ENCODE measurements at places on chromosomes 5 and 9.

DNA sequence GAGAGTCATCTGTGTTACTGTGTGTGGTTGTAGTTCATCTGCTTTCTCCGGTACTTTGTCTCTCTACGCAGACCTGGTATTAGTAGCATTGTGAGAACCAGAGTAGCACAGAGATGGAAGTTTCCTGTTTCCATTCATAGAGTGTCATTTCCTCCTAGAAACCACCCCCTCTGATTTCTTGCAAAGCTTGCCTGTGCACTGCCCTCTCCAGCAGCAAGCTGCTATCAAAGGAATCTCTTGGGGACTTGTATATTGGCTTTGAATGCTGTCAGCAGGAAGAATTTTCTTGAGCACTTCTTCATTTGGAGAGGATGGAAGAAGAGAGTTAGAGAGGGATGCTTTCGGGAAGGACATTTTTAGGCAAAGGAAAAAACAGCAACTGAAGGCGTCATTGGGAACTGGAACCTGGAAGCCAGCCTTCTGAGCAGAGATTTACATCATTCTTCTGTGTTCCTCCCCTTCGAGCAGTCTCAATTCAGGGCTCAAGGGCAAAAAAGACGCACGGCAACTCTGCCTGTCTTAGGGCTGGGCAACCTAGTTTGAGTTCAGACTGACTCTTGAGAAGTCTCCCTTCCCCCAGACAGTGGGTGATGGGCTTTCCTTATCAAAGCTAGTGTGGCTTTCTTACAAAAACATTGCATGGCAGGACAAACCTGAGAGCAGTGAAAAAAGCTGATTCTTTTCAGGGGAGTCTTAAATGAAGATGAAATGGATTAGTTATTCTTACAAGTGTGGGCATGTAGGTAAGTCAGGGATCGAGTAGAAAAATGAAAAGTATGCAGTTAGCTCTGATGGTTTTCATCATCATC lies 226.3 kb downstream of the AOPEP start:
- DNase-seq = no peak

GRCh38 chr5:151673421-151673820 lies 13.3 kb downstream of the SPARC start:
- no peak for DNase-seq

GRCh38 chr9:673966-674526 lies 167.5 kb upstream of the DMRT1 start:
- DNase-seq = no peak

DNA sequence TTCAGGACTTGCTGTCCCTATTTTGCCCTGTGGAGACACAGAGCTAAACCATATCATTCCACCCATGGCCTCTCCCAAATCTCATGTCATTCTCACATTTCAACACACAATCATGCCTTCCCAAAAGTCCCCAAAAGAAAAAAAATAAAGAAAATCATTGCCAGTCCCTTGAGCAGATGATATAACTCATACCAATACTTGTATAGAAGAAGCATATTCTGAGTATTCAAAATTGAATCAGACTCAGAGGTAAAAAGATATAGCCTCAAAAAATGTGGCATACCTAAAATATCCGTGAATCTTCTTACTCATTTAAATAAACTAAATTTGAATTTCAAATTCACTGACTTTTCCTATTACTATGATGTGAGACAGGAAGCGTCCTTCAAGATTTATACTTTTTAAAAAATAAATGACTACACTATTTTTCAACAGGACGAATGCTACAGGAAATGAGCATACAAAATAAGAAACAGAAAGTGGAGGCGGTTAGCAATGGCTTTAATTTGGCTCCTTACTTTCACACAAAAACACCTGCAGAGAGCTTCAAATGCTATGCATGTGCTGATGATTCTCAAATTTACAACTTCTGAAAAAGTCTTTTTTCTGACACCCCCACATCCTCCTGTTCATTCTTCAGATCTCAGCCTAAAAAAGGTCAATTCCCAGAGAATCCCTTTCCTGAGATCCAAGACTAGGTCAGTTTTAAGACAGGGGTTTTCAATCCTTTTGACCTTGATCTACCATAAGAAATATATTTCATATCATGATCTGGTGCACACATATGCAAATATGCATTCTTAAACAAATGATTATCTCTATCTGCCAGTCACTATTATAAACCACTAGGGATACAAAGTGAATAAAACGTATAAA lies 39.6 kb upstream of the DMXL1 start:
- DNase-seq = peak; percentile 16

- no peak for DNase-seq
These were observed 67.1 kb upstream of the SMIM15 start for GRCh38 chr5:61229416-61229815.

DNA sequence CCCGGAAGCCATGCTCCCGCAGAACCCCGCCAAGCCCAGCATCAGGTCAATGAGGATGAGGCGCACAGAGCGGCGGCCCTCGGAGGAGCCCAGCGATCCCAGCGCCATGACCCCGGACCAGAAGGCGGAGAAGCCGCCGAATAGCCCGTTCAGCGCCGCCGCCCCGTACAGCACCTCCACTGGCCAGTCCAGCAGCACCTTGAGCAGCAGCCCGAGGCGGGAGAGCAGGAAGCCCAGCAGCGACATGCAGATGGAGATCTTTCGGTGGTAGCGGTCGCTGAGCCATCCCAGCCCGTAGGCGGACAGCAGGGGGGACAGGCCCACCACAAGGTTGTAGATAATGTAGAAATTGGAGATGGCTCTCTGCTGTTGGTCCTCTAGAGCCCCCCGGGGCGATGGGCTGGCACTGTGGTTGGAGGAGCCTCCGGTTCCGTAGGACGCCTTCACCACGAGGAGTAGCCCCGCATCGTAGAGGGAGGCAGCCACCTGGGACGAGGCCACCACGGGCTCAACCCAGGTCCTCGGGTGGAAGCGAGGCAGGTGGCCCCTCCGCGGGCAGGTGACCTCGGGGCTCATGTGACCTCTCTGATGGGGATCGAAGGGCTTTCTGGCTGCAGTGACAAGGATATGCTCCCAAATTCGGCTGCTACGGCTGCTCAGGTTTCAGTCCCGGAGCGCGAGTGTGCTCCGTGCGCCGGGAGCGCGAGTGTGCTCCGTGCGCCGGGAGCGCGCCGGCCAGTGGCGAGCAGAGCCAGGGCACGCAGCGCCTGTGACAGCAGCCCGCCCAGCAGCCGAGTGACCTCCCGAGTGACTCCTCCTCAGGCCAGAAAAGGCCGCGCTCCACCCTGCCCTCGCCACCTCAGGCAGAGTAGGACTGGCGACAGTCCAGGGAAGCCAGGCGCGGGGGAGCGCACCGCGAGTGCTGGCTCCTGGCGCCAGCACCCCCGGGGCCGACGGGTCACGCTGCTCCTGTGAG lies at the start of gene SLC46A2:
Gene SLC46A2, minus strand, starts transcription at position 771 of the 976 bp plus-strand sequence. Its CDS starts 195 bp downstream, at position 576.
- DNase-seq = no peak

DNA sequence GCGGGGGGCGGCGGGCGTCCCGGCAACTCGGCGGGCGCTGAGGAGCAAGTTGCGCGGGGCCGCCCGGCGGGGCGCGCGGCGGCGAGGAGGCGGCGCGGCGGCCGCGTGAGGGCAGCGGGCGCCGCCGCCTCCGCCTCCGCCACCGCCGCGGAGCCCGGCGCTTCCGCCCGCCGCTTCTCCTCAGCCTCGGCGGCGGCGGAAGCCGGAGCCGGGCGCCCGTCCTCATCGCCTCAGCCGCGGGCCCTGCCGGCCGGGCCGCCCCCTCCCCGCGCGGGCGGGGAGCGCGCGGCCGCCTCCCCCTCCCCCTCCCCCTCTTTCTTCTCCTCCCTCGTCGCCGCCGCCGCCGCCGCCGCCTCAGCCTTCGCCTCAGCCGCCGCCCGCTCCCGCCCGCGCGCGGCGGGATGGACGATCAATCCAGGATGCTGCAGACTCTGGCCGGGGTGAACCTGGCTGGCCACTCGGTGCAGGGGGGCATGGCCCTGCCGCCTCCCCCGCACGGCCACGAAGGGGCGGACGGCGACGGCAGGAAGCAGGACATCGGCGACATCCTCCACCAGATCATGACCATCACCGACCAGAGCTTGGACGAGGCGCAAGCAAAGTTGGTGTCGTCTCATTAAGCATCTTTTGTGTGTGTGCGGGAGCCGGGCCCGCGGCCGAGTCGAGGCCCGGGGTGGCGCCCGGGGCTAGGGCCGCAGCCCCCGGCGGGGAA lies at the start of gene PBX3:
Gene PBX3, plus strand, starts transcription at position 321 of the 712 bp plus-strand sequence.
- DNase-seq = peak; percentile 33

- DNase-seq = no peak
These were observed 17.8 kb downstream of the TBC1D9B start for GRCh38 chr5:179889885-179890284.

DNA sequence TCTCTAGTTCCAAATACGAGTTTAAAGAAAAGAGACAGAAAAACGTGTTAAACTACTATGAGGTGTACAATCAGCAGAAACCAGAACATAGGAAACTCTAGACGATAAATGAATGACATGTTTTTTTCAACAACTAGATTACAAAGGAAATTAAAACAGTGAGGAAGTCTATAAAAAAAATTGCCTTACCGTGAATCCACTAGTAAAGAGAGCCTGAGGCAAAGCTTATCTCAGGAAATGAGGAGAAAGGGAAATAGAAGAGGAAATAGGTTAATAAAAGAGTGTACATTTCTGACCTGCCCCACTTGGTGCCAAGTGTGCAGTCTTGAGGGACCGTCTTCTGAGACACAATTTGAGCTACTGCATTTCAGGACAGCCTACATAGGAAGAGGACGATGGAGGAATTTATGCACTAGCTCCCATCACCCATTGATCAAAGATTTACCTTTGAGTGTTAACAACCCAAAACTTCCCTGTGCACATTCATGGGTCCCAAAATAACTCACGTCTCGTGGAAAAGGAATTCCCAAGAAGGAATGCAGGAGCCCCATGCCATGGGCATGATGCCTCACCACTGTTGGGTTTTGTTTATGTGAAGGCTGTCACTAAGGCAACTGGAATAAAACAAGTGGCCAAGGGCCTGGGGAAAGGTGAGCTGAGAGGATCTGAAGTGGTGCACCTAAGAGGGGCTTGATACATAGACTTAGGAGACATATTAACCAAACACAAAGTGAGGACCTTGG lies 53.6 kb upstream of the SLC1A3 start:
- DNase-seq = no peak

GRCh38 chr5:78458843-78459242 lies 98.4 kb downstream of the SCAMP1 start:
- DNase-seq = no peak

- DNase-seq = no peak
These were observed 92.1 kb downstream of the CDKN2A start for GRCh38 chr9:21902136-21902535.

GRCh38 chr9:128702949-128703615 lies 779 bp downstream of the PKN3 start:
- no peak for DNase-seq

- no peak for DNase-seq
These were observed 8.8 kb upstream of the PGGT1B start for GRCh38 chr5:115271295-115272050.

DNA sequence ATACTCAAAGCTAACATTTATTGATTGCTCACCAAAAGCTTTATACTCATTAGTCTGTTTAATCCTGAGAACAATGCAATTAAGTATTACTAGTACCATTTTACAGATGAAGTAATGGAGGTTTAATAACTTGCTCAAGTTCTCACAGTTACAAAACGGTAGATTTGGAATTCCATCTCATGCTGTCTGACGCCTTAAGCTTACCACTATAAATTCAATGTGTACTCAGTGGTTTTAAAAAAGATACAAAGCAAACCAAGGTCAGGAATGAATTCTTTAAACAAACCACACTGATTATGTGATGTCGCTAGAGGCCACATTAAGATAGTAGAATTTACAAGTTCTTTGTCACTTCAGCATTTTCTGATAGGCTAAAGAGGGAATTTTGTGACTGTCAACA lies 1.2 kb upstream of the C5orf63 start:
- DNase-seq = no peak

DNA sequence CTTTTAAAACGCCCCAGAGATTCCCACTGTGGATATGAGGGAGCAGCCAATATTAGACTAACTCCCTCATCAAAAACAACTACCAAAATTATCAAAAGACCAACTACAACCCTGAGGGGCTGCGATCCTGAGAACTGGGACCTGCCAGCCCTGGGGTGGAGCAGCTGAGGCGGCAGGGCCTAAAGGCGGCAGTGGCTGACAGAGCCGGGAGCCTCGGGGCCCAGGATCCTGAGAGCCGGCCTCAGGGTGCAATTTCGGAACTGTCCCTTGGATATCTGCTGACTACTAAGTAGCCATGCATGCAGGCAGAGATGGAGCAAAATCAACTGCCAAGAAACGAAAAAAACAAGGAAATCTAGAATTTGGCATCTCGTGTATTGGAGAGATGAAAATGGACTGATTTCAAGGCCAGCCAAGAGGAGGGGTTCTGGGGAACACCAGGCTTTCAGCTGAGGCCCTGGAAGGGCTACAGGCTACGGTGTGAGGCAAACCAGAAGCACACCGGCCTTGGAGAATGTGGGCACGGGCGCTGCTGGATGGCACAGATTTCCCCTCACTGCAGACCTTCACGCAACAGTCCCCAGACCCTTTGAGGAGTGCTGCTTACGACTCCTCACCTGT lies 63.6 kb upstream of the UBAC1 start:
- no peak for DNase-seq

DNA sequence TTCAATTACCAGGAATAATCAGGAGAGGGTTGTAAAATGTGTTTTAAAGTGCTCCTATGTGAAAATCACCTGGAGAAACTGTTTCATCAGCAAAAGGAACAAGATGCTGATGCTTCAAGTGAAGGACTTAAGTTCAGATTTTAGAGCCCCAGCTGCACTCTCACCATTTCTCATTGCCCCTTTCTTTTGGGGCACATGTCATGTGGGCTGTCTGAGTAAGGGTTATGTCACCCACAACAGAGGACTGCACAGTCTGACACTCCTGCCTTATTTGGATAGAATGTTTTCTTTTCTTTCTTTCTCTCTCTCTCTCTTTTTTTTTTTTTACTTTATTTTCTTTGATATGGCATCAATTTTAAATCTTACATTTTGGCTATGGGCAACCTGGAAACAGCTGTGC lies 204.1 kb upstream of the EFNA5 start:
- DNase-seq = no peak

DNA sequence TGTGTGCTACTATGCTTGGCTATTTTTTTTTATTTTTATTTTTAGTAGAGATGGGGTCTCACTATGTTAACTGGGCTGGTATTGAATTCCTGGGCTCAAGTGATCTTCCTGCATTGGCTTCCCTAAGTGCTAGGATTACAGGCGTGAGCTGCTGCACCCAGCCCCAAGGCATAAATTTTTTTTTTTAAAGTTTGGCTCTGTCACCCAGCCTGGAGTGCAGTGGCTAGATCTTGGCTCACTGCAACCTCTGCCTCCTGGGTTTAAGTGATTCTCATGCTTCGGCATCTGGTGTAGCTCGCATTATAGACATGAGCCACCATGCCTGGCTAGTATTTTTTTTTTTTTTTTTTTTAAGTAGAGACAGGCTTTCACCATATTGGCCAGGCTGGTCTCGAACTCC lies 70.3 kb downstream of the RAB24 start:
- no peak for DNase-seq

Data from bone marrow (tissue), 2 donors.